ENCODE measurements at places on chromosomes 6 and 20.

- no peak for DNase-seq
These were observed 11.3 kb upstream of the SERPINB1 start for GRCh38 chr6:2852921-2853322.

GRCh38 chr20:20227013-20227571, 140.8 kb upstream of the INSM1 start:
- no peak for DNase-seq

GRCh38 chr20:50373674-50374286, 136.4 kb upstream of the PTPN1 start:
- DNase-seq, result no peak

DNA sequence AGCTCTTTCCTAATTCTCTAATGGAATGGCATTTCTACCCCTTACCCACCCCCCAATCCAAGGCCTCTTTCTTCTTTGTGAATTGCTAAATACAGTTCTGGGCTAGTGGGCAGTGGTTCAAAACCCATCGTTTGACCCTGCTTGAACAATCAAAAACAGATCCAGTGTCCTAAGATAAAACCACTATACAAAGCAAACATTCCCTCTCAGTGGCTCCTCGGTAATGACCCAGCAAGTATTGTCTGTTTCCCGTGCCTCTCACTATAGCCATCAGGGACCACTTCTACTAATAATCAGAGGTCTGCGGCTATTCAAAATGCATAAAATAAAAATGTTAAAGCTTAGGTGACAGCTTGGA, 143.5 kb upstream of the AKAP12 start:
- DNase-seq, result no peak

- no peak for DNase-seq
These were observed 28.6 kb upstream of the SLC52A3 start for GRCh38 chr20:796921-797320.

DNA sequence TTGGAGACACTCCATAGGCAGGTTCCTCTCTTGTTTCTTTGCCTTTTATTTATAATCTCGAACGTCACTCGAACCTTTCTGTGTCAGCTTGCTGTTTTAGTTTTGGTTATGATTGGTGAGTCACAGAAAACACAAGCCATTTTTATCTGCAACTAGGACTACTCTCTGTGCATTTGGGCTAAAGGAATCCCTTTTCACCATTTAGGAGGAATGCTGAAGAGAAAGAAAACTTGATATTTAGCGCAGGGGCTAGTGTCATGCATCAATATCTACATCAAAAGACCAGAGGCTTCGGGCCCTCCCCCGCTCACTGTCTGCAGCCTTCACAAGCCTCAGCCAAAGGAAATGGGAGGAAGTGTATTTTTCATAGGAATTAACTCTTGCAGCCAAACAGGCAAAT, 507.8 kb upstream of the CITED2 start:
- DNase-seq, result no peak
